ENCODE measurements at places on chromosomes 1 and 21.

- no peak for DNase-seq
Measured at GRCh38 chr1:205880923-205881322, 31.0 kb upstream of the PM20D1 start.

DNA sequence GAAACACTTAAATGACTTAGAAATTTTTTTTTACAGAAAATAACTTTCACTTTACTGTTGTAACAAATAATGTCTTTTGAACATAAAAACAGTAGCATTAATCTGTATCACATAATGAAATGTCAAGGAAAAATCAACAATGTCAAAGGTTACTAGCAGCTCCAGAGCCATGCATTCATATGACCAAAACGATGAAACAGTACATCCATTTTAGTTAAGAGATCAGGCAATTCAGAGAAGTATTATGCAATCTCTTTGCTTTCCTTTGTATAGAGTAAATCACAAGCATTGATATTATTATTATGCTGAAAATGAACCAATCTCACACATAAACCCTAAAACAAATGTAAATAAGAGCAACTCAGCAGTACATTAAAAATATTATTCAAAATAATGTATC lies 748.9 kb downstream of the PLA2G4A start:
- DNase-seq, result no peak

DNA sequence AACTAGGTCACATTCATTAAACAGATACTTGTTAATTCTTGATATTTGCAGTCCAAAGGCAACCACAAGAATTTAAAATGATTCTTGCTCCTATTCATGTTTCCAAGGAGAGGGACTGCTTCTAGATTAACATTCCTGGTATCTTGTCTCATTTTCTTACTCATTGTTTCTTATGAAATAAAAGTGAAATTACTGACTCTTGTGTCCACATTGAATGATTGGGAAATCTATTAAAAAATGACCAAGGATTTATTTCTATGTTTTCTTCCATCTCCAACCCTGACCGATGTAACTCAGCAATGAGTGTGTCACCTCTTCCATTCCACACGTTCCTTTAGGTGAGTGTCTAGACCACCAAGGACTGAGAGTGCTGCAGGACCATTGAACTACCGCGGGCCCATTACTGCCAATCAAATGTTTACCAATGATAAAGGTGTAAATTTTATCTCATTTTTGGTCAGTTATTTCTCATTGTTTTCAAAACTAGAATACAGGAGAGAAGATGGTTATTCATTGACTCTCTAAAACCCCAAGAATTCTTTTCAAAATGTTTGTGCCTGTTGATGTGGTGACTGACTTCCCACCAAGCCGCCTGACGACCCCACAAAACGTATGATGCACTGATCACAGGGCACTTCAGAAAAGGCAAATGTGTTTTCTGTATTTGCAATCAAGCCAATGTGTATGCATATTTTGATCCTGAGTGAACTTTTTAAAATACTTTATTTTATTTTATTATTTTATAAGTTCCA lies 414.6 kb upstream of the PTBP2 start:
- no peak for DNase-seq

DNA sequence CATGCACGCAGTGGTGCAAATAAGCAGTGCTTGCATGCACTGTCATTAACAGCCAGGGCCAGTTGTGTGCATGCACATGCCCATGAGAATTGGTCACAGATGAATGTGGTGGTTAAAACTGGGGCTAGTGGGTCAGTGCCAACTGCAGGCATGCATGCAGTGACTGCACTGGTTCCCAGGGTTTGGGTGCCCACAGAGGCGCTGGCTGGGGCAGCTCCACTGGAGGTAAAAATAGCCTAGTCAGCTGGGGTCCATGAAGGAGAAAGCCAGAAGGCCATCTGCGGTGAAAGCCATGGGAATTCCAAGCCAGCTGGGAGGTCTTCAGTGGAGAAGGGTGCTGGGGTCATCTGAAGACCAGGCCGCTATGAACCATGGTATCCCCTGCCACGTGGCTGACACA lies 70.2 kb downstream of the SLC5A9 start:
- no peak for DNase-seq

GRCh38 chr1:38153066-38153777 lies 106.6 kb upstream of the POU3F1 start:
- DNase-seq, result no peak

- no peak for DNase-seq
Measured at GRCh38 chr1:119046429-119046784, 58.3 kb upstream of the TBX15 start.

Measured in activated CD4-positive, alpha-beta T cell treated with anti-CD3 and anti-CD28 coated beads, Interleukin-2, amount 10 ng/mL, durations not matched to agents 24 days and 14 days (primary cell).